Mesothelial cell of epicardium (in vitro differentiated cells): ENCODE measurements at places on chromosomes 5 and 9. TPM values are rescaled to one million over a fixed set of nuclear protein-coding genes. Genes with fewer than 3 reads are reported as not detected.
A peak's percentile ranks its signal among the peaks of the same experiment; 100 is the strongest.

PCDHAC2 gene
- total RNA-seq, result 12.1 to 12.7 TPM (median 12.4 TPM) in 3 replicates

OGN gene
- total RNA-seq, result 2.2 to 3.1 TPM (median 2.6 TPM) in 3 replicates

GPR151 gene
- not detected in 3 replicates for total RNA-seq

SLC46A2 gene
- total RNA-seq, result not detected in 3 replicates

WDR36 gene
- total RNA-seq, result 37.6 to 40.1 TPM (median 39.7 TPM) in 3 replicates

- peaks cover 2% of the 10 kb centered on the region for H3K27me3 ChIP-seq
- peaks cover 28% of the 10 kb centered on the region for H3K36me3 ChIP-seq
- DNase-seq, result no peak
- no peak overlapping the region for H3K4me3 ChIP-seq
Measured at GRCh38 chr5:86623785-86624483, 6.2 kb downstream of the COX7C start.

DNA sequence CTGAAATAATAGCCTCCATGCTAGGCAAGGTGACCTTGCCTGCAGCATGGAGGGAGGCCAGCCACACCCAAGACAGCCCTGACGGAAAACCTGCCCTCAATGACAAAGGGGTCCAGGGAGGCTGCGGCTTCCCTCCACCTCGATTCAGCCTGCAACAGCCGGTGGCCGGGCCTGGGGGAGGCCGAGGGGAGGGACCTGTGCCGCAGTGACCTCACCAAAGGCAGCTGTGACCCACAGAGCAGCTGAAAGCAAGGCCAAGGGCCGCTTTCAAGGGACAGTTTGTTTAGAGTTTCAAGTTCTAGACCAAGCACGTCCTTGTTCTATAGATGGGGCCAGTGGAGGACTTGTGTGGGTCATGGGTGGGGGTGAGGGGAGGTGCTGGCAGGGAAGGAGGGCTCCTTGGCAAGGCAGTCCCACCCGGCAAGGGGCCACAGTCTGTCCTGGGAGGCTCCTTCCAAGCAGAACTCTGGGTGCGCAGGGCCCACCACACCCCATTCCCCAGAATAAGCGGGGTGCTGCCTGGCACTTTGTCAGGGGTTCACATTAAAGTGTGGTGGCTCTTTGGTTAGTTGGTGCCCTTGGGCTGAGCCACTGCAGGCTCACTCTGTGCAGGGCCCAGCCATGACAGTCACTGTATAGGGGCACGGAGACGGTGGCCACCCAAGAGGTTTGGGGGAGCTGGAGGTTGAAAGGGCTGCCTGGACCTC is 226.5 kb downstream of the FANCC start:
- no peaks in the 10 kb centered on the region for H3K27me3 ChIP-seq
- peaks cover 47% of the 10 kb centered on the region for H3K4me1 ChIP-seq
- H3K4me3 ChIP-seq, result no peak overlapping the region
- peaks cover 24% of the 10 kb centered on the region for H3K36me3 ChIP-seq
- peak overlapping the region; percentile 94 for H3K27ac ChIP-seq

DNA sequence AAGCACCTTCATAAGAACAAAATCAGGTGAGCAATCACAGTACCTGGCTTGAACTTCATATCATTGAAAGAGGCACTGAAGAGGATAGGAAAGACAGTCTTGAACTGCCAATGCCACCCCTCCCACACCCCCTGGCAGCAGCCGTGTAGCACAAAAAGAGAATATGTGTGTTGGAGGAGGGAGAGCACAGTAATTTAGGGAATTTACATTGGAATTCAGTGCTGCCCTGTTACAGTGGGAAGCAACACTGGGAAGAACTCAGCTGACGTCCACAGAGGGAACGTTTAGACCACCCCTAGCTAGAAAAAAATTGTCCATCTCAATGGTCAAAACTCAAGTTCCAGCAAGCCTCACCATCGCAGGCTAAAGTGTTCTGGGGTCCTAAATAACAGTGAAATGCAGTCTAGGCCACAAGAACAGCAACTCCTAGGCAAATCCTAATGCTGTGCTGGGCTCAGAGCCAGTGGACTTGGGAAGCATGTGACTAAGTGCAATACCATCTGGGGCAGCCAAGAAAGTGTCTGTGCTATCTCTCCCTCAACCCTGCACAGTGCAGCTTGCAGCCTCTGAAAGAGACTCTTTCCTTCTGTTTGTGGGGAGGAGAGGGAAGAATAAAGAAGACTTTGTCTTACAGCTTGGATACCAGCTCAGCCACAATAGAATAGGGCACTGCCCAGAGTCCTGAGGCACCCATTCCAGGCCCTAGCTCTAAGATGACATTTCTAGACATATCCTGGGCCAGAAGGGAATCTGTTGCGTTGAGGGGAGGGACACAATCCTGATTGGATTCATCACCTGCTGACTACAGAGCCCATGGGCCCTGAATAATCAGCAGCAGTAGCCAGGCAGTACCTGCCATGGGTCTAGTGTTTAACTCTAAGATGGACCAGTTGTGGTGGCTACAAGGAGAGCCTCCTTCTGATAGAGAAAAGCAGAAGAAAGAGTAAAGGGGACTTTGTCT is 62.1 kb upstream of the VLDLR start:
- peak overlapping the region; percentile 77 for H3K27ac ChIP-seq
- no peak overlapping the region for H3K4me3 ChIP-seq
- H3K36me3 ChIP-seq, result peaks cover 38% of the 10 kb centered on the region
- H3K4me1 ChIP-seq, result peaks cover 13% of the 10 kb centered on the region
- no peaks in the 10 kb centered on the region for H3K27me3 ChIP-seq

GRCh38 chr5:40605295-40605958 is 74.3 kb upstream of the PTGER4 start:
- H3K27ac ChIP-seq, result no peak overlapping the region
- H3K36me3 ChIP-seq, result no peaks in the 10 kb centered on the region
- H3K4me1 ChIP-seq, result peaks cover 7% of the 10 kb centered on the region
- DNase-seq, result no peak
- H3K27me3 ChIP-seq, result no peaks in the 10 kb centered on the region

GRCh38 chr9:136750526-136750925 is 2.2 kb upstream of the LCN6 start:
- H3K27ac ChIP-seq, result no peak overlapping the region
- peaks cover 16% of the 10 kb centered on the region for H3K27me3 ChIP-seq

DNA sequence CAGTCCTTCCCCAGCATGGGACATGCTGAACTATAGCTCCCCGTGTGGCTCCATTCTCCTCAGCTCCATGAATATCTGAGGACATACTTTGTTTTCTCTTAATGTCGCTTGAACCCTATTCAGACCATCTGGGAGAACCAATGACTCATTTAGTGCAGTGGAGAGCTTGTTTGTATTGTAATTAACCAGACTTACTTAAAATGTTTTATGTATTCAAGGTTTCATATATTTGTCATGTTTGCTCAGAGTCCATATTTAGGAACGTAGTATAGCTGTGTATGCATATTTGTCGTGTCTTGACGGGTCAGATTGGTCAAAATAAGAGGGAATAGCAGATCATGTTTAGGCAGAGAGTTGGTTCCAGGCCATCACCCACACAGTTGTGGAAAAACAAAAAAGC is 150.1 kb upstream of the NTRK2 start:
- no peaks in the 10 kb centered on the region for H3K27me3 ChIP-seq
- H3K27ac ChIP-seq, result no peak overlapping the region
- DNase-seq, result no peak
- H3K4me1 ChIP-seq, result peaks cover 2% of the 10 kb centered on the region

GRCh38 chr5:133111299-133111698 is 59.5 kb downstream of the HSPA4 start:
- H3K27ac ChIP-seq, result no peak overlapping the region
- peaks cover 4% of the 10 kb centered on the region for H3K4me1 ChIP-seq
- DNase-seq, result peak; percentile 92
- H3K4me3 ChIP-seq, result no peak overlapping the region
- no peaks in the 10 kb centered on the region for H3K36me3 ChIP-seq

- no peak overlapping the region for H3K4me3 ChIP-seq
- H3K4me1 ChIP-seq, result no peaks in the 10 kb centered on the region
- no peak for DNase-seq
- no peaks in the 10 kb centered on the region for H3K27me3 ChIP-seq
- no peak overlapping the region for H3K27ac ChIP-seq
- peaks cover 59% of the 10 kb centered on the region for H3K36me3 ChIP-seq
Measured at GRCh38 chr5:138927979-138928378, 52.8 kb upstream of the LRRTM2 start.

GRCh38 chr5:8981496-8981895 is 564.4 kb downstream of the SEMA5A start:
- no peak for DNase-seq
- no peaks in the 10 kb centered on the region for H3K36me3 ChIP-seq
- no peak overlapping the region for H3K27ac ChIP-seq
- no peaks in the 10 kb centered on the region for H3K4me1 ChIP-seq
- H3K27me3 ChIP-seq, result peaks cover 43% of the 10 kb centered on the region

DNA sequence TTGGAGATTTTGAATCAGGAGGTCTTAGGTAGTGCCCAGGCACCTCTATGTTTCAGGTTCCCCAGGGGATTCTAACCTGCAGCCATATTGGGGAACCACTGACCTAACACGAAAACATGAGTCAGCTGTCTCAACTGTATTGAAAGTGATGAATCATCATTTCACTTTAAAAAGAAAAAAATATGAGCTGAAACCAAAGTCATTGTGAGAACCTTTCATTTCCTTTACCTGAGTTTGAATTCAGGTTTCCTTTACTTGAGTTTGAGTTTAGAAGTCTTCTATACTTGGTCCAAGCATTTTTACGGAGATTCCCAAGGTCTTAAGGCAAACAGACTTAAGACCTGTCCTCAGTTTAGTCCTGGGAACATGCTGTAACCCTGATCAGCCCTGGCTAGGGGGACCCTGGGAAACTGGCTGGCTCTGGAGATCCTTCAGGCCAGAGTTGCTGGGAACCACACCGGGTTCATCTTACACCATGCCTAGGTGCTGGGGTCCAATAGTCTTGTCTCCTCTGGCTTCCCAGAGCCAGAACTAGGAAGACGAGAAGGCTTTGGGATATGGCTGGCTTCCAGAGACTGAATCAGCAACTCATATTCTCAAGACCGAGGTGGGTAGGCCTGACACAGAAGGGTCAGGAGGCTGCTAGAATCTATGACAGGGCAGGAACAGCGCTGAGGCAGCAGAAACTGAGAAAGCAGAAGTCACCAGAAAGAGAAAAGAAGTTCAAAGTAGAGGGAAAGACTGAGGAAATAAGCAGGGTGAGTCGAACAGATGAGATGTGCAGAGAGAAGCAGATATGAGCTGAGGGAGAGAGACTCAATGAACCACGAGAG is 16.4 kb upstream of the PDCD1LG2 start:
- no peak overlapping the region for H3K27ac ChIP-seq
- DNase-seq, result no peak
- H3K4me1 ChIP-seq, result no peaks in the 10 kb centered on the region
- no peaks in the 10 kb centered on the region for H3K36me3 ChIP-seq
